ENCODE measurements at places on chromosomes 7 and 10.

GRCh38 chr10:78359640-78360091 is 326.0 kb downstream of the RPS24 start:
- DNase-seq: no peak

DNA sequence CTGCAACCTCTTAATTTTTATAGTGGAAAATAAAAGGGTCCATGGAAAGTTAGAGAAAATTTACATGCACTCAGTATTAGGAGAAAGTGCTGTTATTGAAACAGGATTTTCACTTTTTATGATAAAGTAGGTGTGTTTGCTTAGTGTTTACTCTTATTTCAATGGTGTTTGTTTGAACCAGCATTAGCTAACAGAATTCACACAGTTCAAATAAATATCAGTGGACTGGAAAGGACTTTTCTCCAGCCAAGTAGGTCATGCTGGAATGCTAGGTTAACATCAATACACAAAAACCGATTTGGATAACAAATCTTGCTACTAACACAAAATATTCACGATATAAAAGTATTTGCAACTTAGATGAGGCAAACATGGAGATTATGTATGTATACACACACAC is 49.4 kb upstream of the BET1 start:
- no peak for DNase-seq

DNA sequence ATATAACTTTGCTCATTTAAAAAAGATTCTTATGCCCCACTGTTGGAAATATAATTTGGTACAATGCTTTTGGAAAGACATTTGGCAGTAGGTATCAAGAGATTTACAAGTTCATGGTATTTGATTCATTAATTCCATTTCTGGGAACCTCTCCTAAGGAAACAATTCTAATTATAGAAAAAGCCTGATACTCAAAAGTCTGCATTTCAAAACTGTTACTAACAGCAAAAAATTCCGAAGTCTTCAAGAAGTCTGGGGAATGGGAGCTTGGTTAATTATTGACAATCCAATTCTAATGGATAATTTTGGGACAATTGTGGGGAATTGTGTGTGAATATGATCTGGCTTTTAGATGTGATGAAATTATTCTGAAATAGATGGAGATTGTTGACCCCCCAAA is 59.6 kb downstream of the HDAC9 start:
- peak; percentile 49 for DNase-seq

DNA sequence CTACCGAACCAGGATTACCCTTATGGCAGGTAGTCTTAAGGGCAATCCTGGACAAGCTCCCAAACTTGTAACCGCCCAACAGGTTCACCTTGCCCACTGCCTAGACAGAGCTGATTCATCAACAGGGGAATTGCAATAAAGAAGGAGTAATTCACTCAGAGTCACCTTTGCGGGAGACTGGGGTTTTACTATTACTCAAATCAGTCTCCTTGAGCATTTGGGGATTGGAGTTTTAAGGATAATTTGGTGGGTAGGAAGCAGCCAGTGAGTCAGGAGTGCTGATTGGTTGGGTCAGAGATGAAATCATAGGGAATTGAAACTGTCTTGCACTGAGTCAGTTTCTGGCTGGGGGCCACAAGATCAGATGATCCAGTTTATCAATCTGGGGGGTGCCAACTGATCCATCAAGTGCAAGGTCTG is 25.3 kb downstream of the HK1 start:
- no peak for DNase-seq

DNA sequence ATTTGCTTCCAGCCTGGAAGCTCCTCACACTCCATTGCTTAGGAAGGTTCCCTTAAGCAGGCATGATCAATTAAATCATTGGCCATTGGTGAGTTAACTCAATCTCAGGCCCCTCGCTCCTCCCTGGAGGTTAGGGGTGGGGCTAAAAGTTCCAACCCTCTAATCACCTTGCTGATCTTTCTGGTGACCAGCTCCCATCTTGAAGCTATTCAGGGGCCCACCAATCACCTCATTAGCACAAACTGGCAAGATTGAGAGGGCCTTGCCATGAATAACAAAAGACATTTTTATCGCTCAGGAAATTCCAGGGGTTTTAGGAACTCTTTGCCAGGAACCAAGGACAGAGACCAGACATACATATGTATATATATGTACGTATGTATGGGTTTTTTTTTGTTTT is 58.4 kb downstream of the AGK start:
- DNase-seq: no peak
